HuH-7.5 (cell line): ENCODE measurements at places on chromosomes 2 and 18.

- no peak for DNase-seq
Observed at GRCh38 chr2:201859949-201860348, 53.6 kb downstream of the CDK15 start.

DNA sequence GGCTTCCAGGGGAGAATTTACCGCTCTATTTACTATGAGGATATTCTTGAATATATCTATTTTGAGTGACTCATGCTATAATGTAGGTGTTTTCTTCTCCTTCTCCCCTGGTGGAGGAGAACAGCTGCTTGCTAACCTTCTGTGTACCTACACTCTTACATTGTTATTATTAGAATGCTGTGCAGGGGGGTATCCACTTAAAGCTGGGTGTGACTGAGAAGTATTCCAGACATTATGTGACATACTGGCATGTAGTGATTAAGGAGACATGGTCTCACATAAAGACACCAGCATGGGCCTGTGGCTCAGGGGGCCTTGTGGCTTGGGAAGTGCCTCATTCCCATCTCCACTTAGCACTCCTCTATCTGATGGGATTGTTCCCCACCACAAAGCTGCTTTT is 287.9 kb downstream of the PTPRM start:
- no peak for DNase-seq

DNA sequence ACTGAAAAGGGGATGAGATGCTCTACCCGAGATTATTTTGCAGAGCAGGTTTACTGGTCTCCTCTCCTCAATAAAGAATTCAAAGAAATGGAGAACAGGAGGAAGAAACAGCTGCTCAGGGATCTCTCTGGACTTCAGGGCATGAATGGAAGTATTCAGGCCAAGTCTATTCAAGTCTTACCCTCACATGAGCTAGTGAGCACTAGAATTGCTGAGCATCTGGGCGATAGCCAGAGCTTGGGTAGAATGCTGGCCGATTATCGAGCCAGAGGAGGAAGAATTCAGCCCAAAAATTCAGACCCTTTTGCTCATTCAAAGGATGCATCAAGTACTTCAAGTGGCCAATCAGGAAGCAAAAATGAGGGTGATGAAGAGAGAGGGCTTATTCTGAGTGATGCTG is 60.0 kb downstream of the PIKFYVE start:
- no peak for DNase-seq

DNA sequence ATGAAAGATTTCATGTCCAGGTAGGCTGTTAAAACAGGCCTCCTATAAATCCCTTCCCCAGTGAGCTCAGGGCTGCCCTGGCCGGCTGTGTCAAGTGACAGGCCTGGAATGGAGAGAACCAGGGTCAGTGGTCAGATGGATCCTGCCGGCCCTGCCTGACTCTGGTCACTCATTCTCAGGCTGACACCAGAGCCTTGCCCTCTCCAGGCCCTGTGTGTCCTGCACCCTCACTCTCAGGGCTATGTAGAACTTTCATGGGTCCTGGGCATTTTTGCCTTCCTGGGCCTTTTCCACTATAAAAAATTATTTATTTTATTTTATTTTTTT is 82.0 kb upstream of the RGPD5 start:
- no peak for DNase-seq

GRCh38 chr2:11286749-11287148 is 57.7 kb downstream of the ROCK2 start:
- no peak for DNase-seq

DNA sequence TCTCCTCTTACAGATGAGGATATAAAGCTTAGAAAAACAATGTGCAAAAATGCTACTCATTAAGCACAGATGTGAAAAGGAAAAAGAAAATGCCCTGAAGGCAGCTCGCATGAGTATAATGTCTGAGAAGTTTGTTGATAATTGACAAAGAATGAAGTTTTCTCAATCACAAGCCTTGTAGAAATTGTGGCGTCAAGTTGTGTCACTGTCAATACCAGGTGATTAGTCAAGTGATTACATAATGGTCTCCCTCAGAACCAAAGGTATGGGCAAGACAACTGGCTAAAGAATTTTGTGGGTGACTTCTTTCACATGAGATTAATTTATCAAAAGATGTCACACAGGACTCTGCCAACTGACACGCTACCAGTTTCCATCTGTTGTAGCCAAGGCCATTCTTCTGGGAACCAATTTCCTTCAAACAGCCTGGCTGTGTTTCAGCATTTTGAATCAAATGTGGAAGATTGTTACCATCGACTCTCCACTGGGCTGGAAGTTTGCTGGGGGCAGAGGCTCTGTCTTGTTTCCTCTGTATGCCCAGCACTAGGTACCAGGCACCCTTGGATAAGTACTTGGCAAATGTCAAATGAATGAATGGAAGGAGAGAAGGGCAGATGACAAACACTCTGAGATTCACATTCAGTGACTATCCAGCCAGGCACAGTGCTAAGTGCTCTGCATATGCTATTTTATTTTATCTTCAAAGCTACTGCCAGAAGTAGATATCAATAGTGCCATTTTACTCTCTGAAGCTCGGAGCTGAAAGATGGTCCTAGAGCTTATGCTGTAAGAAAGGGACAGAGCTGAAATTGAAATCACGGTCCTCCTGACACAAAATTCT is 5.9 kb upstream of the FN1 start:
- DNase-seq, result no peak

DNA sequence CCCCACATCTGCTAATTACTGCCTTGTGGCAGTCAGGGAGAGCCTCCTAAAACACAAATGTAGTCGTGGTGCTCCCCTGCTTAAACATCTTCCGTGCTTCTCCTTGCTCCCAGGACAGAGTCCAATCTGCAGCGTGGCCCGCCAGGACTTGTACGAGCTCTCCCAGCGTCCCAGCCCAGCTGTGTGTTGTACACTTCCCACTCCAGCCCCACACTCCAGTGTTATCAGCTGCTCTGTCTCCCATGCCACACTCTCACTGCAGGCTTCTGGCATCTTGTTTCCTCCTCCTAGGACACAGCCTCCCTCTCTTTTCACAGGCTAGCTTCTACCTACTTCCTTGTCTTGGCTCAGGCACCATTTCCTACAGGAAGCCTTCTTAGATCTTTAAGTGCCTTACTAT is 199.4 kb downstream of the ALPK2 start:
- no peak for DNase-seq

- DNase-seq, result no peak
Observed at GRCh38 chr2:213420828-213421385, 136.6 kb downstream of the SPAG16 start.

- DNase-seq, result no peak
Observed at GRCh38 chr18:649341-649740, 8.1 kb upstream of the TYMS start.

DNA sequence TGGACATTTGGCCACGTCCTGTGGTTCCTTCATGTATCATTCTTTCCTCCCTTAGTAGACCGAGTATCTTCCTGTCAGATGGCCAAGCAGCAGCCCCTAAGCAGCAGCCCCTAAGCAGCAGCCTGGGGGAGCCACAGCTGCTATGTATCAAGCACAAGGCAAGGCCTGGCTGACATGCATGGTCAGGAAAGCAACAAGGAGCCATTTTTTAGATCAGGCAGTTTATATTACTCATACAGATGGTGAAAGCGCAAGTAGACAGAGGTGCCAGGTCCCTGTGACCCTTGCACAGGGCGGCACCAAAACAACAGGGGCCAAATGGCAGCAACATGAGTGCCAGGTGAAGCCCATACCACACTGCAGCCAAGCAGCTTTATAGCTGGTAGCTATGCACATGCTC is 22.1 kb downstream of the CHCHD5 start:
- DNase-seq, result no peak

DNA sequence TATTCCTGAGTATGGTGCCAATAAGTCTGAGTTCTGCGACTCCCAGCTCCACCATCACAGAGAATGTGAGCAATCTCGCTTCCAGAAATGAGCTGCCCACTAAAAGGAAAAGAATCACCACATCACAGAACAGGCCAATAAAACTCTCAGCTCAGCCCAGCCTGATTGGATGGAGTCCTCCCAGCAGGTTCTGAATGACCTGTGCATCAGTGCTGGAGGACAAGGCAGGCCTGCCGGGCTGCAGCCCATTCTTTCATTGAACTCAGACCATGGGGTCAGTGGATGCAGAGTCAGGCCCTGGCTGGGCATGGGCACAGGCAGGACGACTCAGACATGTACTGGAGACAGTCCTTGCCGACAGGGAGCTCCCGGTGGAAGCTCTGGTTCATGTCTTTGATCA is 132.7 kb upstream of the REV1 start:
- DNase-seq, result no peak

DNA sequence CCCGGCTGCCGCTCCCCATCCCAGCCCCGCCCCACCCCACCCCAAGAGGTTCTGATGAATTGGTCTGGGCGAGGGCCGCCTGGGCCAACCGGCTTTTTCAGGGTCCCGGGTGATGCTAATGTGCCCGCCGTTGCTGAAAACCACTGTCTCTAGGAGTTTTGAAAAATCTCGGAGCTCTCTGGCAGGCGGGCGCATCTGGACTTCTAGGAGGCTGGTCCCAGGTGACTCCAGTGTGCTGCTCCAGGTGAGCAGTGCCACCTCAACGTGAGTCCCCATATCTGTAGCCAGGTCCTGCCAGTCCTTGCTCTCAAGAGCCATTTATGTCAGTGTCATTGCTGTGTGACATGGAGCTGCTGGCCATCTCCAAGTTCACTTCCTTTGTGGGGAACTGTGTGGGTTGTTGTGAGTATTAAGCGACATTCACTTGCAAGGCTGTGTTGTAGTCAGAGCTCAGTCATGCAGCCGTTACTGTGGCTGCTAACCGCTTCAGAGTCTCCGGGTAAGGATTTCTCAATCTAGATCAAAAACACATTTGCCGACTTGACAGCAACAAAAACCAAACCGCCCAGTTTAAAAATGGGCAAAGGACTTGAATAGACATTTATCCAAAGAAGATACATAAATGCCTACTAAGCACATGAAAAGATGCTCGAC is at the start of gene RFX8:
TSS of gene RFX8 (minus strand) at position 382 of the 654 bp plus-strand sequence. CDS start 8,264 bp downstream, outside the sequence.
- no peak for DNase-seq

- DNase-seq, result no peak
Observed at GRCh38 chr2:20585710-20586594, 64.9 kb downstream of the HS1BP3 start.

- DNase-seq, result no peak
Observed at GRCh38 chr18:76053551-76053950, 441.5 kb downstream of the ZNF516 start.

DNA sequence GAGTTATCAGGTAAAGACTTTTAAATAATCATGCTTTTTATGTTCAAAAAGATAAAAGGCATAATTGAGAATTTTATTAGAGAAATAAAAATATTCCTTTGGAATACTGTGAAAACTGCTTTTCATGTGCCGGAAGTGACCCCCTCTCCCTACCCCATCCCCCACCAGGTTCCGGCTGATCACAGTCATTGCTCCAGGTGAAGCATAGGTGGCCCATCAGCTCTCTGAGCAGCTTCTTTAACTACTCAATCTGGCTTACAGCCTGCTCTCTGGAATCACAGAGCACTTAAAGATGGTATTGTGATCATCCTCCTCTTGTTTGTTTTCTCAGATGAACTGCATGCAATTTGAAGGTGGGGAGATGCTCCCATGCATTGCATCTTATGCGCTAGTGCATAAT is 257.7 kb downstream of the EN1 start:
- DNase-seq, result no peak

DNA sequence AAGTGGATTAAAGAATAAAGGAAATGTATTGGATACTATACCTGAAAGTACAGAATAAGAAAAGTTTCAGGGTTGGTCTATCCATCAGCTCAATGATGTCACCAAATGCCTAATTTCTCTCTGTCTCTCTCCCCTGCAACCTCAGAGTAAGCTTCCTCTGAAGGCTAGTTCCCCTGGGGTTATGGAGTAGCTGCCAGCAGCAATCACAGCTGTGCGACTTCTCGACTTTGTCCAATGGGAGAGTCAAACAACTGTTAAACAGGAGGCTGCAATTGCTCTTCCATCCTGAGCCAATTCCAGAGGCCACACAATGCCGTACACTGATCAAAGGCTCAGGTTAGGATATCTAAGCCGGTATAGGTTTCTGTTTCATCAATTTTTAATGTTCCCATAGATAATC is 95.3 kb upstream of the FANCL start:
- DNase-seq, result no peak

- DNase-seq, result no peak
Observed at GRCh38 chr2:9695941-9696340, 65.1 kb upstream of the YWHAQ start.

GRCh38 chr2:150981826-150982225 is 279.8 kb downstream of the RBM43 start:
- DNase-seq, result no peak

DNA sequence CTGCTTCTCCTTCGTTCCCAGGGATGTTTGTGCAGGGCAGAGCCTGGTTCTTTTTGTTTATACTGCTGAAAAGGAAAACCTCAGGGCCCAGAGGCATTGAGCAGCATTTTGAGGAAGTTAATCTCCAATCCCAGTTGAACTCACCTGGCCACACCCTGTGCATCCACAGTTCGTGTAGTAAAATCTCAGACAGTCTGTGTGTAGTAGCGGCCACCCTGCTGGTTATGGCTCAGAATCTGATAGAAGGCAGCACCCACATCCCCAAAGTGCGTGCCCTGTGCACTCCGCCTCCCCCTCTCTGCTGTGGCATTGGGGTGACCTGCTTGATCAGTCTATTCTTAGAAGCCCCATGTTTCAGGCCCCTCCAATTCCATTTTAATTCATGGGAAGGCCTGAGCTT is 10.9 kb downstream of the TRIB2 start:
- DNase-seq, result no peak

GRCh38 chr18:58323866-58324762 is 280.1 kb downstream of the NEDD4L start:
- no peak for DNase-seq

GRCh38 chr2:188511346-188511745 is 219.7 kb downstream of the GULP1 start:
- DNase-seq, result no peak

- DNase-seq, result no peak
Observed at GRCh38 chr18:79203017-79203605, 133.9 kb downstream of the ATP9B start.

DNA sequence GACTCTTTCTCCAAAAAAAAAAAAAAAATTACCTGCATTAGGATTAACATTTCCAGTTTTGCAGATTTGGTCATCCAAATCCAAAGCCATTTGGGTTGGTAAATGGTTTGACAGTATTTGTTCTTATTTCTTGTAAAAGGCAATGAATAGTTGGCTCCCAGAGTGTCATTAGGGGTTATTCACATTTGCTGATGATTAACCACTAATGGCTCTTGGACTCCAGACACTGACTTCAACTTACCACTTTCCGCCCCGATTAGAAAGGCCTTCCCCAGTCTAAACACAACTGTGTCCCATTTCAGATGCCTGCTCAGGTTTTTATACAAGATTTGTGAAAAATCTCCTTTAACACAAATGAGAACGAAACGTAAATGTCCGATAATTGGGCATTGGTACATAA is 9.6 kb upstream of the TGIF1 start:
- DNase-seq, result no peak

- DNase-seq, result no peak
Observed at GRCh38 chr18:24802456-24802855, 342.0 kb downstream of the HRH4 start.
